ENCODE measurements at places on chromosomes 12 and 14.

- peak; percentile 75 for DNase-seq
These were observed 16.3 kb downstream of the ST8SIA1 start for GRCh38 chr12:22318108-22318737.

DNA sequence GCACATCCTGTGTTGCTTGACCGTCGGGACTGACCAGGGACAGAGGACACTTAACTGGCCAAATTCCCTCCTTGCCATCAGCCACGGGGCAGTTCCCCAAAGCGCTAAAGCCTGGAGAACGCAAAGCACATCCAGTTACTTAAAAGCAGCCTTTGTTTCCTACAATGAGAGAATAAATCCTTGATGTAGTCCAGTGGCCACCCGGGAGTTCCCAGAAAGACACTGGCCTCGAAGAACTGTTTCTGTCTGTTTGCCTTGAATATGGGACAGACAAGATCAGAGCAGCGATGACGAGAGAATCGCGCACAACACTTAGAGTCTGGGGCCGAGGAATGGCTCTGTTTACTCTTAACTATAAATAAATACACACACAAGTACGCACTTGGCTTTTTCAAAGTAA lies 102.2 kb downstream of the TNFAIP2 start:
- no peak for DNase-seq

DNA sequence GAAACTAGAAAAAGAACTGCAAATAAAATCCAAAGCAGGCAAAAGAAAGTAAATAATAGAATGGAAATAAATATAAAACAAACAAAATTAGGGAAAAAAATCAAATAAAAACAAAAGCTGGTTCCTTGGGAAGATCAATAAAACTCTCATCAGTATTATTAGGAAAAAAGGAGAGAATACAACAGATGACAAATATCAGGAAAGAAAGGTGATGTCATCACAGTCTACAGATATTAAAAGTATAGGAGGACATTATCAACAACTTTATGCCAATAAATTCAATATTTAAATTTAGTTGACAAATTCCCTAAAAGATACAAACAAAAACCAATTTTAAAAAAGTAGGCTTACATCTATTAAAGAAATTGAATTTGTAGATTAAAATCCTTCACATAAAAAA lies 107.4 kb upstream of the FOXN3 start:
- no peak for DNase-seq

- DNase-seq, result no peak
These were observed 2.9 kb upstream of the CACNA1C start for GRCh38 chr12:2049604-2050540.

DNA sequence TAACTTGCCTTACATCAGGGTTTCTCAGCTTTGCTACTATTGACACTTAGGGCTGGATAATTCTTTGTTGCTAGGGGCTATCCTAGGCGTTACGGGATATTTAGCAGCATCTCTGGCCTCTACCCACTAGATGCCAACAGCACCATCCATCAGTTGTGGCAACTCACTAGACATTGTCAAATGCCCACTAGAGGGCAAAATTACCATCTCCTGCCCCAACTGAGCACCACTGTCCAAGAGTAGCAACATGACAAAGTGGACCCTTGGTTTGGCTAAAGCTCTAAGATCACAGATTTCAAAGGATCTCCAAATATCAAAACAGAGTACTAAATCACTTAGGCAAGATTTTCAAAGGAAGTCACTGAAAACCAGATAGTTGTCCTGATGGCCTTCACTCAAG lies 251.7 kb upstream of the TBX3 start:
- DNase-seq, result no peak

- no peak for DNase-seq
These were observed 75.1 kb downstream of the ADGRD1 start for GRCh38 chr12:131028587-131029338.

- DNase-seq, result no peak
These were observed 342.6 kb downstream of the NOVA1 start for GRCh38 chr14:26255213-26255612.

GRCh38 chr12:124866195-124866882 lies 2.7 kb upstream of the SCARB1 start:
- DNase-seq, result no peak

GRCh38 chr14:100386121-100386520 lies 63.0 kb downstream of the SLC25A47 start:
- DNase-seq, result no peak

DNA sequence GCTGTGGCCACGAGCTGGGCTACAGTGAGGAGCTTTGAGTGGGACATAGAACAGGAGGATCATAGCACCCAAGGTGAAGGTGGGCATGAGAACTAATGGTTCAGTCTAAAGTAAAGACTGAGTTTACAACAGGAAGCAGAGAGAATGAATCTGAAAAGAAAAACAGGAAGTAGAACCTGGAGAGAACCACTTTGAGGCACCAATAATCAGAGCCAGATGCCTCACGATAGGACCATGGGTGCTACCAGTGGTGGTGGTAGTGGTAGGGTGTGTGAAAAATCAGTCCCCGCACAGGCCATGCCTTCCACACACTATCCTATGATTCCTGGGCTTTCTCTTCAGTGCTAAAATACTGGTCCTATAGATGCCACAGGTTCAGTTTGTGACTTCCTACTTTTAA lies 293.6 kb downstream of the AKAP6 start:
- no peak for DNase-seq

- no peak for DNase-seq
These were observed 134.2 kb downstream of the DICER1 start for GRCh38 chr14:95023115-95023514.

DNA sequence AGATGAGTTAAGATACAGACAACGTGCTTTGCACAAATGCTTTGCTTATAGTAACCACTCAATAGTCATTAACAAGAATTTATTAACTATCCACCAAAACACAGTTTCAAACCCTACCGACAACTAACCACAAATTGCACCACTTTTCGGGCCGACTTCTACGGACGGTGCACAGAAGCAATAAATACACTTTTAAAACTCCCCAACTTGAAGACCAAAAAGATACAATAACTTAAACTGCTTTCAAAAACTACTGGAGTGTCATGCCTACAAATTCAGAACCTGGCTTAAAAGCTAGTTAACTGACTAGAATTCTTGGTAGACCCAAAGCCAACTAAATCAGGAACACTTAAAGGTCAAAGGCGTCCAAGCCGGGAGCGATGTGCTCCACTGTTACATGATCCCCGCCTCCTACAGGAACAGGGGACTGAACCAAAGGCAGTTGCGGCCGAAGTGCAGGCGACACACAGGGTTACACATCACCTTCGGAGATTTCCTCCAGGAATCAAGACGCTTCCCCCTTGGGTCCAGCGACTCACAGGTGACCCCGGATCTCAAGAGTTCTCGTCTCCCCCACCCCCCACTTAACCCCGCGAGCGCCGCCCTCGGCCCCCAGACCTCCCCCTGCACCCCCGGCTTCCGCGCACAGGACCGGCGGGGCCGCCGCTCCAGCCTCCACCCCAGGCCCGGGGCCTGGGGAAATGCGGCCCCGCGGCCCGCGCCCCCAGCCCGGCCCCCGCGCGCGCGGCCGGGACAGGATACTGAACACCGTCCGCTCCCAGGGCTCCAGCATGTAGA lies 507 bp downstream of the SPTSSA start:
- peak; percentile 75 for DNase-seq

DNA sequence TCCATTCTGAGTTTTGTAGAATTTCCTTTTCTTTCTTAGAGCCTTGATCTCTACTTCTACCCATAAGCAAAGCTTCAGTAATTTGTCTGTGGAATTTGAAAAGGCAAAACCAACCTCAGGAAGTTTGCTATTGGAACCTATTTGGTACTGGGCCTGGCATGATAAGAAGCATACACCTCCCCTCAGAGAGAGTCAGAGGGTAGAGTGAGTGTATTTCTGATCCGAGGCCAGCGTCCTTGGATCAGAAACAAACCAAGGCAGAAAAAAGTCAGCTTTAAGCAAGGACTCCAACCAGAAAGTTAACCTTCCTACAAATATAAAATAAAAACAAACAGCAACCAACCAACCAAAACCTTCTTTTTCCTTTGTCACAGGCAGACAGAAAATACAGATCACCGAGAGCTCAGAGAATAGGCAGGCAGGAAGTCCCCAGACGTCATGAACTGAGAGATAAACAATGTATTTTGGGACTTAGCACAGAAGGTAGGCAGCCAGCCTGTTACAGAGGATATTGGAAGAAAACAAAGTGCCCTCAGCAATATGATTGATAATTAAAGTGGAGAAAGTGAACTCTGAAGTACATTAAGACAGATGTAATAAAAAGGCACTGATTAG lies 141.5 kb downstream of the NEDD1 start:
- no peak for DNase-seq

DNA sequence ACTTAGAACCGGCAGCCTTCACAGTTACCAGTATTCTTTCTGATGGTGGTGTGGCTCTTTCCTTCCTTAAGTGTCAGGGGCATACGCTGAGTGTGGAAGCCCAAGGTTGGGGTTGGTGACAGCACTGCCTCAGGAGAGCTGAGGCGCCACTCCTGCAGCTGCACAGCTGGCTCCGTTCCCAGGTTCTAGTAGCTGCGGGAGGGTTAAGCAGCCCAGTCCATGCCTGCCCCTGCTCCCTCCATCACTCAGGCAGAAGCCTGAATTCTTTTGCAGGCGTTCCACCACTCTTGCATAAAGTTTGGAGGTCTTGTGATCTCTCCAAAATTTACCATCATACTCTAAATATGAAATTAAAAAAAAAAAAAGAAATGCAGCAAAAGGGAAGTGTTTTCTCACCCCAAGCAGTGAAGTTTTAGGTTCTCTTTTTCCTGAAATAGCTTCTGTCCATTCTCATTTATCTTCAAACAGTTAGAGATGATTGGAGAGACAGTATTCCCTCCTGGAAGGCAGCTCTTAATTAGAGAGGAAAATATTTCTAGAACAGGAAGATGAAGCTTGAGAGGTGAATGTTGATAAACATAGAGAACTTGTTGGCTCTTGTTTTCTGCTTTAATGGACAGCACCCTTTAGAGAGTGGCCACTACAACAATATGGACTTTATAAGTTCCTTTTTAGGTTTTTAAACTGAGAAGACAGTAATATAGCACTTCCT lies 136.1 kb downstream of the FGD4 start:
- DNase-seq, result peak; percentile 61

DNA sequence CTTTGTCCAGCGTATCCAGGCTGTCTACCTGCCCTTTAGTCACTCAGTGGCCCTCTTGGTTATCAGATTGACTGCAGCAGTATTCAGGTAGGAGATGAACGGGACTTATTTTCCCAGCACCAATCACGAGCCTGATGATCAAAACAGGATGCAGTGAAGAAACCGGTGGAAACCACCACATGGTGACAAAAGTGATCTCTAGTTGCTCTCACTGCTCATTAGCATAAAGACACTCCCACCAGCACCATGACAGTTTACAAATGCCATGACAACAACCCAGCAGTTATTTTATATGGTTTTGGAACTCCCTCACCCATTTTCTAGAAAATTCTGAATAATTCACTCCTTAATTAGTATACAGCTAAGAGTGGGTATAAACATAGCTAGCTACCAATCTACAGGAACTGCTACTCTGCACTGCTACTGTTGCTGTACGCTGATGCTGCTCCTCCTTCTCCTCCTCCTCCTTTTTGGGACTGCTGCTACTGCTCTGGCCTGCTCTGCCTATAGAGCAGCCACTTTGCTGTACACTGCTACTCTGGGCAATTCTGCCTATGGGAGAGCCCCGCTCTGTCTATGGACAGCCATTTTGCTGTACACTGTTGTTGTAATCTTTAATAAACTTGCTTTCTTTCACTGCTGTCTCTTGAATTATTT lies 142.5 kb upstream of the SSTR1 start:
- no peak for DNase-seq

DNA sequence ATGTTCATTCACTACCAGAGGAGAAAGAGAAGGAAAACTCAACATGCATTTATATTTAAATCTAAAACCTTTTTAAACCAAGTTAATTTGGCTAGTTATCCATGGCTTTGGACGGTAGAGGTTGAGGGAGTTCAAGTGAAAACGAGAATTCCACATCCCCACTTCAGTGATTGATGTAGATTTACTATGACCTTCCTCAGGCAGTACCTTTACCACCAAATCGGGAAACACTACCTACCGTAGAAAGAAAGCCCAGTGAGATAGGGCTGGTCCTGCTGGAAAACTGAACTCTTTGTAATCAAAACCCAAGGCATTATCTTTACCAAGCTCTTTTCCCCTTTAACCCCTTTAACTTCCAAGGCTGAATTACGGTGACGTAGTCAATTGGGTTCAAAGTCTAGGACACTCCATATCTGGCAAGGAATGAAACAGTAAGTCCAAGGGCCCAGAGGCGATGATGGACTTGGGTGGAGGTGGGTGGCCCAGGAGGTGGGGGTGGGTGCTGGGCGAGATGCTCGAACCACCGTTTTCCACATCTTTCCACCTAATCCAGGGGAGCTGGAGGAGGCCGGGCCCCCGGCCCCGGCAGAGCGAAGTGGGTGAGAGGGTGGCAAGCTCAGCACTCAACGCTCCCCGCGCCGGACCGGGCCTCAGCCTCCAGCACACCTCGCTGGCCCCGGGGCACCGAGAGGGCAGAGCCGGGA lies 618 bp downstream of the SEC23A start:
- peak; percentile 30 for DNase-seq
